Fibroblast of skin of left biceps (primary cell): ENCODE measurements at places on chromosomes 12 and 14.

DNA sequence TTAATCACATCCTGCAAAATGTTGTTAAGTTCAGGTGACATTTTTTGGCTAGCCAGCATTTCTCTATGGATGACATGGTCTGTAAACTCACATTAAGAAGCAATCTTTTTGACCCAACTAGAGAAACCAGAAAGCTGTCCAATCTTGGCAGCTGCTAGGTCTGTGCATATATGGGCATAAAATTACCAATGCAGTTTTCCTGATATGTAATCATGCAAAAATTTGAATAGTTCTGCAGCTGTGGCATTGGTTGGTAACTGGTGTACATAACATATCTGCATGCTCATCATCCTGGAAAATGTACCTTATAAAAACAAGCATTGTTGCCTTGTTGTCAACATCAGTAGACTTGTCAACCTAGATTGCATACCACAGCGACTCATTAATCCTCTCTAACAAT, 620.0 kb upstream of the LRFN5 start:
- DNase-seq = no peak

GRCh38 chr14:73272393-73272792, 35.1 kb downstream of the PAPLN start:
- DNase-seq = no peak

- DNase-seq = no peak
Observed at GRCh38 chr12:92779902-92780301, 77.1 kb downstream of the PLEKHG7 start.

DNA sequence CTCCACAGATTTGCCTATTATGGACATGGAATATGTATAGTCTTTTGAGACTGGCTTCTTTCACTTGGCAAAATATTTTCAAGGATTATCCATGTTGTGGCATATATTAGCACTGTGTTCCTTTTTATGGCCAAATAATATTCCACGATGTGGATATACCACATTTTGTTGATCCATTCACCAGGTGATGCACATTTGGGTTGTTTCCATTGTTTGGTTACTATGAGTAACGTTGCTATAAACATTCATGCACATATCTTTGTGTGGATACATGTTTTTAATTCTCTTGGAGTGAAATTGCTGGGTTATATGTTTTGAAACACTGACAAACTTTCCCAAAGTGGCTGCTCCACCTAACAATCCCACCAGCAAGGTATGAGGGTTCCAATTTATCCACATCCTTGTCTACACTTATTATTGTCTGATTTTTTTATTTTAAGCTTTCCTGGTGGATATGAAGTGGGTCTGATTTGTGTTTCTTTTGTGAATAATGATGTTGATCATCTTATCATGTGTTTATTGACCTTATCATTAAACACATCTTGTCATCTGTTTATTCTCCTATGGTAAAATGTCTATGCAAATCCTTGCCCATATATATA, 116.2 kb upstream of the FRMD6 start:
- DNase-seq = no peak

DNA sequence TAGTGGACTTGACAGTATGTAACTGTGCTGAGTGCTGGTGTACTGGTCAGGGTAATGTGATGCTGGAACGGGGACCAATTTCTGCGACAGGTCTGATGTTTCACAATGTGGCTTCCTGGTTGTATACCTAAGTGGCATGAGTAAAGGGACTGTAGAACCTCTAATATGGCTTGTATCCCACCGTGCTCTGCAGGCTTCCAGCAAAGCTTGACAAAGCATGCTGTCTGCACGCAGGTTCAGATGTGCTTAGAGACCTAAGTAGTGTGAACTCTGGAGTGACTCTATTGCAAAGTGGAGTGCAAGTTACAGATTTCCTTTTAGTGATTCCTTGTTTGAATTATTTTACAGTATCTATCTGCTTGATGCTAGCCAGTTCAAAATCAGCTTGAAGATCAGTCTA, 415.8 kb upstream of the NOVA1 start:
- DNase-seq = no peak

DNA sequence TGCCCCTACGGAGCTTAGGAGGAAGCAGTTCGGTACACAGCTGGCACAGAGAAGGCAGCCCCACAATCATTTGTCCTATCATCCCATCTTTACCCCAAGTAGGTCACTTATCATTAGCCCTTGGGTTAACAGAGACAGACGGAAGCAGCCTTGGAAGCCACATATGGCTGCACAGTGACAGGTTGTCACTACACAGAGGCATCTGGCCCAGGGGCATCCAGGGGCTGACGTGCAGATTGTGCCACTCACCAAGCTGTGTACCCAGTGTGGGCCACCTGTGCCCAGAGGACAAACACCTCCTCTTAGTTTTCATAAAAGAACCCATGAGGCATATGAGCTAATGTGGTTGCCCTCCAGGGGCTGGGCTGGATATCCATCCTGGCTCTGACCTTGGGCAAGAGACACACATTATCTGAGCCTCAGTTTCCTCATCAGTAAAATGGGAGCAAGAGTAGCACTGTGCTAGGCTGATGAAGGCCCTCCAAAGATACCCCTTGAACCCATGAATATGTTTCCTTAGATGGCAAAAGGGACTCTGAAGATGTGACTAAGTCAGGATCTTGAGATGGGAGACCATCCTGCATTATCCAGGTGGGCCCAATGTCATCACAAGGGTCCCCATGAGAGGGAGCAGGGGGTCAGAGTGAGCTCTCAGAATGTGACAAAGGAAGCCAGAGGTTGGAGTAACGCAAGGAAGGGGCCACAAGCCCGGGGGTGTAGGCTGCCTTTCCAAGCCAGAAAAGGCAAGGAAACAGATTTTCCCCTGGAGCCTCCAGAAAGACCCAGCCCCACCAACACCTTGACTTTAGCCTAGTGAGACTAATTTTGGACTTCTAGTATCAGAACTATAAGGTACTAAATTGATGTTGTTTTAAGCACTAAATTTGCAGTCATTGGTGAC, 64.6 kb downstream of the C14orf132 start:
- no peak for DNase-seq

GRCh38 chr12:51326698-51327439, 2.9 kb upstream of the BIN2 start:
- DNase-seq = peak; percentile 30

- DNase-seq = no peak
Observed at GRCh38 chr12:42017051-42017450, 127.6 kb downstream of the GXYLT1 start.

DNA sequence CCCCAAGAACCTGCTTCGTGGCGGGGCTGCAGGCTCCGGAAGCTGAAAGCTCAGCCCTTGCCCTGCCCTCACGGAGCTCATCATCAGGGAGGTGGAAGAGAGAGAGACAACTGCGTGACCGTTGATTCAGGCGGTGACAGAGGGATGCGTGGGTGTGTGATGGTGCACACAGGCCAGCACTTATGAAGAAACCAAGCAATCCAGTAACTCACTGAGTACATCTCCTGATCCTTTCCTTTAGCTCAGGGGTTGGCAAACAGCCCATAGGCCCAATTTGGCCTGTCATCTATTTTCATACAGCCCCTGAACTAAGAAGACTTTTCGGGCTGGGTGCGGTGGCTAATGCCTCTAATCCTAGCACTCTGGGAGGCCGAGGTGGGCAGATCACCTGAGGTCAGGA, 49.9 kb downstream of the TESC start:
- DNase-seq = no peak

DNA sequence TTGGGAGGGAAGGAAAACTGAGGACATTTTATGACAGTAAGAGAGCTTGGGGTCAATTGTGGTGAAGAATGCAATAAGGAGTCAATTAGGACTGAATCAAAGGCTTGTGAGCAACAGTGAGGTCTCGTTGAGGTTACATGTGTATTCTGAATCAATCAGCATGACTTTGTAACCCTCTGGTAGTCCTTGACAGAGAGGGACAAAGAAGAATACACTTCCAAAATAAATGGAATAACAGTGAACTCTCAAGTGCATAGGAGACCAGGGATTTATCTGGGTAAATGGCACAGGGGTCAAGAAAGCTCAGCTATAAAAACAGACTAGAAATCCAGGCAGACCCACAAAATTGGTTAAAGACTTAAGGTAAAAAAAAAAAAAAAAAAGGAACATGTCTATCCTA, 85.1 kb upstream of the NAV3 start:
- no peak for DNase-seq

GRCh38 chr12:14886271-14886670, 617 bp upstream of the MGP start:
- no peak for DNase-seq

- DNase-seq = no peak
Observed at GRCh38 chr14:49196327-49196726, 389.9 kb downstream of the RPS29 start.

DNA sequence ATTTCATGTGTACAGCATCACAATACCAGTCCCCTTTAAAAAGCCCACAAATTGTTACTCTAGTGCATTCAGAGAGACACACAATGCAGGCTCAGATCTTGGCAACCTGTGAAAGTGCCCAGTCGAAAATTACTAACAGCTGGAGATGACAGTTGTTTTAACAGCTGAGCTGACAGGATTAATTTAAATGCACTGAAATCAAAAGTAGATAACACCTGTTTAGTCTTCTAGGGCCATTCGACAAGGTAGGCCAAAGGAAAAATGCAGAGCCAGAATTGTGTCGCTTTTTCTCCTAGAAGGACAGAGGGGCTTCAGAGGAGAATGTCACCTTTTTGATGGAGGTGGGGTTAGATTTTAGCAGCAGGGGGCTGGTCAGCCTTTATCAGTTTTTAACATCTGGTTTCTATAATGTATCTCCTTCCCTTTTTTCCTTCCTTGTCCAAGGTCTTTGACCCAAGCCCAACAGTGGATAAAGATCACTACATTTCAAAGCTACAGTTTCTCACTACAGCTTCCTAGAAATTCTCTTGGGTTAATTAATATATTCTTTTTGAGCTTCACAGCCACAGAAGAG, 139.1 kb downstream of the SOX5 start:
- no peak for DNase-seq

GRCh38 chr14:67584978-67585377, 15.1 kb downstream of the PIGH start:
- DNase-seq = no peak

- DNase-seq = no peak
Observed at GRCh38 chr14:97413966-97414717, 617.0 kb downstream of the VRK1 start.

DNA sequence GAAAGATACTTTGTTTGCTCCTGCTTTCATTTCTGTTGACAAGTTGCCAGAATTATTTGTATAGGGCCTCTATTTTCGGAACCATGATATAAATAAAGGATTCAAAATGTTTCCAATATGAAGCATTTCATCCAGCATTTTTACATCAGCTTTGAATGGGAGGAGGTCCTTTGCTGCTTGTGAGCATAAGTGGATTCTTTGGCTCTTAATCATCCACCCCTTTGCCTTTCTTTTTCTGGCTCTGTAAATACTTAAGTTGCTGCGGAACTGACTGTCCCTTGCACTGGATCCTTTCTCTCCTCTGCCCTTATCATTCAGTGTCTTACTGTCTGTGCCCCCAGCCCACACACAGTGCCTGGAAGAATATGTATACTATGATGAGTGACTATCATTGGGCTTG, 357.3 kb upstream of the RGS6 start:
- peak; percentile 77 for DNase-seq

DNA sequence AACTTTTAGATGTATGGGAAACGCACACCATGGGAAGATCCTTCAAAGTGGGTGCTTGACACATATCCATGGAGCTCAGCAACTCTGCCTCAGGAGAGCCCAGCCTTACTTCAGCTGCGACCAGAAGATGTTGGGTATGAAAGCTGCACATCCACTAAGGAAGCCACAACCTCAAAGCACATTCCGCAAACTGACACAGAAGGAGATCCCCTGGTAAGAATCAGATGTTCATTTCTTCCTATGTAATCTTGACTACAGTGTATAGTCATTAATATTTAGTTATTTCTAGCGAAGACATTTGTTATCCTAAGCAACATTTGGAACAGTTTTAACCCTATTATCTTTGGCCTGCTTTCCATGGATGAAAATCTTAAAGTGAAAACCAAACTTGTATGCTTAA, 374.2 kb downstream of the NAV3 start:
- DNase-seq = no peak

- no peak for DNase-seq
Observed at GRCh38 chr12:92462049-92462448, 240.7 kb upstream of the PLEKHG7 start.

DNA sequence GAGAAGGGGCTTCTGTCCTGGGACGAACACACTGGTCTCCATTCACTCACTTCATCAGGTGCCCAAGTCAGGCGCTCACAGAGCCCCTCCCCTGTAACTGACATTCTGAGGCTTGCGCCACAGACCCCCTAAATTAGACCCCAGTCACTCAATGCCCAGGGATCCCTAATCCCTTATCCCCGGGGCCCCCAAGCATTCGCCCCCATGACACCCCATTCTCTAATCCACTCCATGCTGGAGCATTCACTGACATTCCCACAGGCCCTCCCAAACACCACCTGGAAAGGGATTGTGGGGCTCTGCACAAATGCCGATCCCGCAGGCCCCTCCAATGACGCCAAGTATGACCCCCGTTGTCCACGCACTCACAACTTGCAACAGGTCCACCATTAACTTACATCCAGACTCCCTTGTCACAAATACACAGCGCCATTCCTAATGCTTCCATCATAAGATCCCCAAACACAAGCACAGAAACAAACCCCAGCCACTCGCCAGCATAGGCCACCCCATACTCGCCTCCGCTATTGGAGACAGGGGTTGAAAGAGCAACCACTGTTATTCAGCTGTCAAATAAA, 1.5 kb downstream of the ZNF605 start:
- no peak for DNase-seq

- no peak for DNase-seq
Observed at GRCh38 chr12:120662879-120663278, 22.5 kb downstream of the CABP1 start.

DNA sequence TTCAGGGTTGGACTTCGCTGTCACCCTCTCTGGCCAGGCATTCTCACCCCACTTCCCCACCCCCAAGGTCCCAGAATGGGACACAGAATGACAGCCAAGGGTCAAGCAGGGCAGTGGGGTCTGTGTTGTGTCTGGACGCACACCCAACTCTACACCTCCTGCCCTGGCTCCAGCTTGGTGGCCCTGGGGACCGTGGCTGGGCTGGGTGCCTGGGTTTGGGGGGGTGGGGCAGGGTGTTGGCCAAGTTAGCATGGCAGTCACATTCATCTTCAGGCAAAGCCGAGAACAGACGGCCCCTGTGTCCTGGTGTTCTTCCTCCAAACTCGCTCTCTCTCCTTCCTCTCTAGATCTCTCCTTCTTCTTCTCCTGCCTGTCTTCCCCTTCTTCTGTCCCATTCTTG, 5.6 kb downstream of the LRP1 start:
- no peak for DNase-seq

DNA sequence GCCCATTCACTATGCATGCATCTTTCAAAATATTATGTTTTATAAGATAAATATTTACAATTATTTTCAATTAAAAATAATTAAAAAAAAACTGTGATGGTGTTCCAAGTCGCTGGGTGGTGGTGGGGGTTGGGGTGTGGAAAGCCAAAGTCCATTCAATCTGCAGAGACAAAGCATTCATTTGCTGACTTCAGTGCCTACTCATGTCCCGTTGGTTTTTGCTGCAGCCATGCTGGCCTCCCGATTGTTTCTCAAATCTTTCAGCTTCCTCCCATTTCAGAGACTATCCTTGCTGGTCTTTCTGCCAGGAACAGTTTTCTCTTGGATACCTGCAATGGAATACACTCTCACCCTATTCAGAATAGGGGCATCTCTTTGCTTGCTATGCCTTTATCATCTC, 331.5 kb upstream of the NOVA1 start:
- no peak for DNase-seq
